ENCODE measurements at places on chromosomes 16 and 17.

GRCh38 chr17:17236295-17237025 lies 508 bp downstream of the FLCN start:
- no peak for DNase-seq

DNA sequence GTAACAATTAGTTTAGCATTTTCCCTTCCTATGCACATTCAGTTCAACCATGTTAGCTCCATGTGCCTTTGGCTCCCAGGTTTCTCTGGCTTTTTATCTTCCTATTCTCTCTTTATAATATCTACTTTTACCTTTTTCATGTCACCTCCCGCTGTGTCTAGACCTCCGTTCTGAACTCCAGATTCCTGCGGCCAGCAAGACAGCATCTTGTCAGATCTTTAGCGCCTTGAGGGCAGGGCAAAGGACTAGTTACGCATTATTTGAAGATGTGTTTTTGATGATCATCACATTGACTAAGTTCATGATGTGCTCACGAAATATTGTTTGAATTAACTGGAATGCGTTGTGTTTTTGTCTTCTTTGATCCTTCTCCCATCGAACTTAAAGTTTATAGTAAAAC lies 1126.8 kb downstream of the CDH11 start:
- no peak for DNase-seq

- DNase-seq, result no peak
Measured at GRCh38 chr17:61647047-61647446, 56.0 kb upstream of the NACA2 start.

DNA sequence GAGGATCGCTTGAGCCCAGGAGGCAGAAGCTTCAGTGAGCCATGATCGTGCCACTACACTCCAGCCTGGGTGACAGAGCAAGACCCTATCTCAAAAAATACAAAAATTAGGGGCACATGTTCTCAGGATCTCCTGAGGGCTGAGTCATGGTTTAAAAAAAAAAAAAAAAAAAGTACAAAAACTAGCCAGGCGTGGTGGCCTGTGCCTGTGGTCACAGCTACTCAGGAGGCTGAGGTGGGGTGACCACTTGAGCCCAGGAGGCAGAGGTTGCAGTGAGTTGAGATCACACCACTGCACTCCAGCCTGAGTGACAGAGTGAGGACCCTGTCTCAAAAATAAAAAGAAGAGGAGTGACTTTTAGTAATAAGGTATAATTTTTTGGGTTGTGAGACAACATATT lies 16.9 kb downstream of the BLMH start:
- DNase-seq, result no peak

- no peak for DNase-seq
Measured at GRCh38 chr17:18966831-18967624, 15.1 kb downstream of the SLC5A10 start.

GRCh38 chr16:57761301-57761700 lies 25.7 kb downstream of the KATNB1 start:
- DNase-seq, result no peak

GRCh38 chr16:80788027-80788426 lies 16.4 kb downstream of the CDYL2 start:
- DNase-seq, result no peak

- DNase-seq, result peak; percentile 35
Measured at GRCh38 chr17:49482144-49482817, 12.8 kb upstream of the NGFR start.

- DNase-seq, result no peak
Measured at GRCh38 chr17:61203671-61204131, 195.9 kb upstream of the TBX2 start.

GRCh38 chr16:11669380-11670146 lies 1.3 kb downstream of the SNN start:
- DNase-seq, result peak; percentile 84

DNA sequence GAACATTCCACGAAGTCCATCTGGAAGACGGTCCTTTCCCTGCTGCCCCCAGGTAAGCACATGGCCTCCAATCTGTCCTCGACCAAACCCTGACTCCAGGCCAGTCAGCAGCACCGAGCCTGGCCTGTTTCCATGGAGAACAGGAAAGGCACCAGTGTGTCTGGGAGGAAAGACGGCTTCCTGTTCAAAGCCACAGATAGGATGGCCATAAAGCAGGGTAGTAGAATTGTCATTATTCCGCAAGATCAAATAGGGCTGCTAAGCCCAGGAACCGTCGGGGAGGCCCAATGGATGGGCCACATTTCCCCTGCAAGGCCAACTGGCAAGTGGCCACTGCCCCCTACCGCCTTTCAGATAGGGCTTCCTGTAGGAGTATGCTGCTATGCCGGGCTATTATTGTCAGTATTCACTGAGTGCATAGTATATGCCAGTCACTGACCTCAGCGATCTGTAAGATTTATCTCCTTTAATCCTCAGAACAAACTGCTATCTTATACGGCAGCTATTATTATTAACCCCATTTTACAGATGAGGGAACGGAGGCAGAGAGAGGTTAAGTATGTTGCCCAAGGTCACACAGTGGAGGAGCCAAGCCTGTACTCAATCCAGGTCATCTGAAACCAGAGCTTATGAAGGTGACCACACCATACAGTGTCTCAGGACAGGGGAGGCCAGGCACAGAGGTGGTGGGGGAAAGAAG lies 23.0 kb upstream of the PLCG2 start:
- peak; percentile 75 for DNase-seq

- no peak for DNase-seq
Measured at GRCh38 chr16:48636521-48636920, 26.5 kb upstream of the N4BP1 start.

DNA sequence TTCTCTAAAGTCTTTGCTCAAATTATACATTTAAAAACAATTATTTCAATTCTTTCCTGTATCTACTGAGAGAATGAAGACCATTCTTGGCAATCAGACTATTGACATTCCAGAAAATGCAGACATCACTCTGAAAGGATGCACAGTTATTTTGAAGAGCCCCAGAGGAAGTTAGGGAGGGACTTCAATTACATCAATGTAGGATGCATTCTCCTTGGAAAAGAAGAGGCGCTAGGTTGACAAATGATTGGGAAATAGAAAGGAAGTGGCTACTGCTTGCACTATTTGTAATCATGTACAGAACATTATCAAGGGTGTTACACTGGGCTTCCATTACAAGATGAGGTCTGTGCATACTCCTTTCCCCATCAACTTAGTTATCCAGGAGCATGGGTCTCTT lies 74.3 kb downstream of the SSH2 start:
- peak; percentile 59 for DNase-seq

DNA sequence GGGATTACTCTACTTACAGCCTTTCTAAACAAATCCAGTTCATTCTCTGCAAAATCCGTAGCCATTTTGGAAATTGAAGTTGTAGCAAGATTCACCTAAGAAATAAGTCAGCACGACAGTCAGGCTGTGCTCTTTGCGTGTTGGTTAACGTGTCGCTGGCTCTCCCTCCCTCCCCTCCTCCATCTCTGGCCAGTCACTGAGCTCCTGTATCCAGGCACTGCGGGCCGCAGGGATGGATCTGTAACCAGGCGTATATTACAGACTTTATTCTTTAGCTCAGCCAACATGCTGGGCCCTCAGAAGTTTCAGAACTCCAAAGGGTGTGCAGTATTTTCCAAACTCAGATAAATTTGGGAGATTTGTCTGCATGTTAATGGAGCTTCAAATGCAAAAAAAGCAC lies 30.8 kb downstream of the KDM8 start:
- no peak for DNase-seq

GRCh38 chr16:89422905-89423630 lies 67.3 kb downstream of the ANKRD11 start:
- peak; percentile 71 for DNase-seq

GRCh38 chr17:68199837-68200688 lies 47.8 kb upstream of the AMZ2 start:
- DNase-seq, result peak; percentile 33

- DNase-seq, result peak; percentile 25
Measured at GRCh38 chr17:81342269-81343070, 47.4 kb upstream of the SLC38A10 start.

GRCh38 chr17:27862840-27863239 lies 30.3 kb downstream of the LYRM9 start:
- no peak for DNase-seq

GRCh38 chr16:89690392-89690901 lies 4.0 kb downstream of the CDK10 start:
- no peak for DNase-seq

DNA sequence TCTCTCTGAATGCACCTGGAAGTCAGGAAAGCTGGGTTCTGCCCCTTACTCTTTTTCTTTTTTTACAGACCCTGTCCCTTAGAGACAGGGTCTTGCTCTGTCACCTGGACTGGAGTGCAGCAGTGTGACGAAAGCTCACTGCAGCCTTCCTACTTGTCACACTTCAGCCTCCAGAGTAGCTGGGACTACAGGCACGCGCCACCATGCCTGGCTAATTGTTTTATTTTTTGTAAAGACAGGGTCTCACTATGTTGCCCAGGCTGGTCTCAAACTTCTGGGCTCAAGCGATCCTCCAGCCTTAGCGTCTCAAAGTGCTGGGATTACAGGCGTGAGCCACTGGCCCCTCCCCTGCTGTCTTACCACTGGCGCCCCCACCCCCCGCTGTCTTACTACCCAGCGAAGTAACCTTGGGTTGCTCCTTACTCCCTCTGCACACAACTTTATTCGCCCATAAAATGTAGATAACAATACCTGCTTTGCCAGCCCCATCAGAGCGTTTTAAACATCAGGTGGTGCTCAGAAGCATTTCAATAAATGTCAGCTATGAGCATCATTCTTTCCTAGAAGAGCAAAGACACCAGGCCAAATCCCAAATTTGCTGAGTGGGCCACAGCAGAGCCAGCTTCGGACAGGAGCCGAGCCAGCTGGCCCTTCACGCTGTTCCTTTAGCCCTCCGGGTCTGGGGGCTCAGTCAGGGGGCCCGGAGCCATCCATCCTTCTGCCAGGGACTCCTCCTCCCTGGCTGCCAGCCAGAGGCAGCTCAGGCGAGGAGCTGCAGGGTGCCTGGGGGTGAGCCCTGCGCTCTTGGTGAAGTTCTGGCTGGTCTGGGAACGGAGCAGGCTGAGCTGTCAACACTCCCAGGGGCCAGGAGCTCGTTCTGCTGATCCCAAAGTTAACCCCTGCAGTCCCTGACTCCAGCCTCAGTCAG lies 24.4 kb downstream of the SRL start:
- no peak for DNase-seq

DNA sequence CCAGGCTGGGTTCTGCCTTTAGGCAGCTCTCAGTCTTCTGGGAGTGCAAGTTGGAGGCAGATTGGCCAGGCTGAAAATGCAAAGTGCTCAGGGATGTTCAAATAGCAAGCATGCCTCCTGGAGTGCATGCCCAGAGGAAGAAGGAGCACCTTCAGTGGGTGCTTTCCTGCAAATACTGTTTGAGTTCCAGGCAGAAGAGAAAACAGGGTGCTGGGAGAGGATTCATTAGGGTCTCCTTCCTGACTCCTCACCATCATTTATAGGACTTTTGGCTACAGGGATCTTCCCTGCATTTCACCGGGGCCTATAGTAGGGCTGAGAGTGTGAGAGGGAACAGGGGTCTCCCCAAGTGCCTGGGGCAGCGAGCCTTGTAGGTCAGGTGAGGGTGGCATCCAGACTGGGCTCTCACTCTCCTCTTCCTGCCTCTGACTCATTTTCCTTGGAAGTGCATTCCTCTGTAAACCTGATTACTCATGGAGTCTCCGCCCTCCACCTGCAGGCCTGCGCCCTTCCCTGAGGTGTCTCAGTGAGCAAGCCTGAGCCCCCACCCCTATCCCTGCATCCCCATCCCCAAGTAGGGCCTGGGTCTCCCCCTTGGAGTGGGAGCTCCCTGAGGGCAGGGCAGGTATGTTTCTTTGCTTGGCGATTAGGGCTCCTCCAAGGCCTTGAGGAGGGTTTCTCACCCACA lies 17.1 kb upstream of the TNS4 start:
- no peak for DNase-seq

GRCh38 chr17:39200070-39200879 lies at the start of gene RPL19:
RPL19 (plus strand) TSS chr17:39200283; CDS start chr17:39200345, 62 bp downstream.
- peak; percentile 86 for DNase-seq

DNA sequence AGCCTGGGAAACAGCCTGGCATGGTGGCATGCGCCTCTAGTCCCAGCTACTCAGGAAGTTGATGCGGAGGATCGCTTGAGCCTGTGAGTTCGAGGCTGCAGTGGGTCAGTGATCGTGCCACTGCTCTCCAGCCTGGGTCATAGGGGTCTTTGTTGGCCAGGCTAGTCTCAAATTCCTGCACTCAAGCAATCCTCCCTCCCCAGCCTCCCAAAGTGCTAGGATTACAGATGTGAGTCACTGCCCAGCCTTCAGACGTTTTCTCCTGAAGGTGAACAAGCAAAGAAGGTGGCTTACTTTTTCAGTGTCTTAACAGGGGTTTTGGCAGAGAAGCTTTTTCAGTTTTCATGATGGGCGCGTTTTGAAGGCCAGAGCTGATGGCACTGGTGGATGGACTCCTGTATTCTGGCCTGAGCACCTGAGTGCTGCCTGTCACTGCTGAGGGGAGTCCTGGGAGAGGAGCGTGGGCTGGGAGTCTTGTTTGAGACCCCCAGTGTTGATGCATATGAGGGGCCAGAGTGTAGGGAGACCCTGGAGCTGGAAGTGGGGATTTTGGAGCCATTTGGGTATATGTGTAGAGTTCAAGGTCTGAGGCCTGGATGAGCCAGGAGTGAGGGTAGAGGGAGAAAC lies 41.4 kb downstream of the FOXK2 start:
- DNase-seq, result no peak

DNA sequence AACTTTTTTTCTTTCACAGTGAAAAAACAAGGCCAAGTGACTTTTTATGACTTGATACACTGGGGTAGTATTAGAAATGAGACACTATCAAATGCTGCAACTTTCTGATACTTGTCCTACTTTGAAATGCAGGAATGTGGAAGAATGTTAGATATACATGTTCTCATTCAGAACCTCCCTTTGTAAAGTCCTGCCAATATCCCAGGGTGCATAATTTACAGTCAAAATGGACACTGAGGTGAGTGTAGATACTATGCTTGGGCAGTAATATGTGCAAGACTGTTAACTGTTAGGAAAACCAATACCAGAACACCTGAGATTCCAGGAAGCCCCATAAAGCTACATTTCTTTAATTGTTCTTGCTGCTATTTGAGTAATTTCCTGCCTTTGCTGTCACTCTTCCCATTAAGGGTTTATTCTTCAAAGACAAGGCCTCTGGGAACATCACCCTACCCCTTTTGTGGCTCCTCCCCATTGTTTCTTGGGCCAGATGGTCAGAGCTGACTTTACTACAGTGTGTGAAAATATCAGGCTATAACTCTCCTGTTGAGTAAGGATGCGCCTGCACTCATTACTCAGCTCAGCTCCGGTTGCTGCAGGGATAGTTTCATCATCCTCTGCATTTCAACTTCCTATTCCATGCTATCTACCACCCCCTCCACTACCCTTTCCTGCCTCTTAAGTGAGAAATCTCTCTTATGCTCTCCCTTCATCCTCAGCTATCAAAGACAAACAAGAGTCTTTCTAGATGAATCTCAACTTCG lies 48.7 kb downstream of the TMEM100 start:
- DNase-seq, result peak; percentile 89

DNA sequence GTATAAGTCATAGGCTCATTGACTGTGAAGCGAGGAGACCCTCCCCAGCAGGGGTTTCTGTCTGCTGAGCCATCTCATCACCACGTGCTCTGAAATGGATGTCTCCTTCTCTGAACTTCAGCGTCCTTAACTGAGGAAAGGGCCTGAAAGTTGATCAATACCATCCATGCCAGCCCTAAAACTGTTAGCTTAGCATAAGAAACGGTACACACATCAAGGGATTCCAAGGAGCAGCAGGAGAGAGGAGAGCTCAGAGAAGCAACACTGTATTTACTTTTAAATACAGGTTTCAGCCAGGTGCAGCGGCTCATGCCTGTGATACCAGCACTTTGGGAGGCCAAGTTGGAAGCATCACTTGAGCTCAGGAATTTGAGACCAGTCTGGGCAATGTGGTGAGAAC lies 248.9 kb upstream of the TNRC6C start:
- DNase-seq, result no peak
